ENCODE measurements at places on chromosomes 16 and 17.

GRCh38 chr16:78677181-78677731, 577.8 kb downstream of the WWOX start:
- no peak for DNase-seq

DNA sequence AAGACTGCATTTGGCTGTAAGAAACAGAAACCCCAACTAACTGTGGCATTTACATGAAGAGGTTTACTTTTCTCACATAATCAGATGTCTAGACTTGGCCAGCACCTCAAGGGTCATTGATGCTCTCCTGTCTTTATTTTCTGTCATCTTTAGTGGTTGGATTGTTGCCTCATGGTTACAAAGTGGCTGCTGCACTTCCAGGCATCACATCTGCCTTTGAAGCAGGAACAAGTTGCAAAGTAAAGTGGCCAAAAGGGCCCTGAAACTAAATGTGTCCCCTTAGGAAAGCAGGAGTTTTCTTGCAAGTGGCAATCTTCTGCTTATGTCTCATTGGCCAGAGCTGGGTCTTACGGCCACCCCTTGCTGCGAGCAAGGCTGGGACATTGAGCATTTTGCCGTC, 26.5 kb upstream of the STH start:
- no peak for DNase-seq

DNA sequence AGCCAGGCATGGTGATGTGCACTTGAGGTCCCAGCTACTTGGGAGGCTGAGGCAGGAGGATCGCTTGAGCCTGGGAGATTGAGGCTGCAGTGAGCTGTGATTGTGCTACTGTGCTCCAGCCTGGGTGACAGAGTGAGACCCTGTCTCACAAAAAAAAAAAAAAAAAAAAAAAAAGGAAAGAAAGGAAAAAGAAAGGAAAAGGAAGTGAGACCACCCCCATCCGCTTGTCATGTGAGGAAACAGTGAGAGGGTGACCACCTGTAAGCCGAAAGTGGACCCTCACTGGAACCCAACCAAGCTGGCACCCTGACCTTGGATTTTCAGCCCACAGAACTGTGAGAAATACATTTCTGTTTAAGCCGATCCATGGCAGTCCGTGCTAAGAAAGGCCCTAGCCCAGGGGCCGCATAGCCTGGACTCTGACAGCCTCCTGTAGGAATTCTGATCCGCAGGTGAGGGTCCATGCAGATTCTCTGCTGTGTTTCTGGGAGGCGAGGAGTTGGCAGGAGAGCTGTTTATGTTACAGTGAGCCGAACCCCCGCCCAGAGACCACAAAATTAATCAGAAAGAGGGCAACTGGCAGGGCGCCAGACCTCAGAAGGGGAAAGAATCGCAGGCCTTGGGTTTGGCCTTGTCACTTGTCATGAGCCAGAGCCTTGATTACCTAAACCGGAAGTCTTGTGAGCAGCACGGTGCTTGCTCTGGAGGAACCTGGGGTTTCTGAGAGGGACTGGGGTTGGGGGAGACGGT, 945 bp downstream of the SGSH start:
- peak; percentile 61 for DNase-seq

GRCh38 chr17:69950701-69951418, 124.2 kb upstream of the KCNJ16 start:
- no peak for DNase-seq

GRCh38 chr16:19294156-19294649, 8.7 kb downstream of the CLEC19A start:
- no peak for DNase-seq

- DNase-seq = no peak
These were observed 18.6 kb downstream of the PRCD start for GRCh38 chr17:76558198-76559095.

- DNase-seq = no peak
These were observed 61.4 kb upstream of the IRX3 start for GRCh38 chr16:54347961-54348360.

DNA sequence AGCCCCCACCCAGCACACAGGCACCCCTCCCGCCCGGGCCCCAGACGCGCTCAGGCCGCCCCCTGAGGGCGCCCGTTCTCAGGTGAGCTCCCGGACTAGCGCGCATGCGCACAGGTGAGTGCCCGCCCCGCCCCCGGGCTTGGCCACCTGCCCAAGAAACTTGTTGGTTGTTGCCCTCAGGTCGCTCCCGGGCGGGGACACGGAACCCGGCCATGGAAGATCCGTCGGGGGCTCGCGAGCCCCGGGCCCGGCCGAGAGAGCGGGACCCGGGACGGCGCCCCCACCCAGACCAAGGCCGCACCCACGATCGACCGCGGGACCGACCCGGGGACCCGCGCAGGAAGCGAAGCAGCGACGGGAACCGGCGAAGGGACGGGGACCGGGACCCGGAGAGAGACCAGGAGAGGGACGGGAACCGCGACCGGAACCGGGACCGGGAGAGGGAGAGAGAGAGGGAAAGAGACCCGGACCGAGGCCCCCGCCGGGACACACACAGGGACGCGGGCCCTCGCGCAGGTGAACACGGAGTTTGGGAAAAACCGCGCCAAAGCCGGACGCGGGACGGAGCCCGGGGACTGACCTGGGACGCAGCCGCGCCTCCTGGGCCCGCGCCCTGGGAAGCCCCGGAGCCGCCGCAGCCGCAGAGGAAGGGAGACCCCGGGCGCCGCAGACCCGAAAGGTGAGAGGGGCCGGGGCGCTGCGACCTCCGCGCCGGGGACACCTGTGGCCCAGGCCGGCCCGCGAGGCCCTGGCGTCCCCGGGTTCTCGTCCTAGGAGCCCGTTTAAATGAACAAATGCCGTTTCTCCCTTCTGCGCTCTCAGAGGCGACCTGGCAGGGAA, at the start of gene MARVELD3:
MARVELD3 (plus strand) TSS at position 167 of the 840 bp plus-strand sequence; CDS start at position 213, 46 bp downstream.
- DNase-seq = no peak

GRCh38 chr16:19843371-19843770, 41.3 kb downstream of the GPRC5B start:
- no peak for DNase-seq

GRCh38 chr16:56547949-56548567, 16.8 kb upstream of the MT4 start:
- DNase-seq = no peak

DNA sequence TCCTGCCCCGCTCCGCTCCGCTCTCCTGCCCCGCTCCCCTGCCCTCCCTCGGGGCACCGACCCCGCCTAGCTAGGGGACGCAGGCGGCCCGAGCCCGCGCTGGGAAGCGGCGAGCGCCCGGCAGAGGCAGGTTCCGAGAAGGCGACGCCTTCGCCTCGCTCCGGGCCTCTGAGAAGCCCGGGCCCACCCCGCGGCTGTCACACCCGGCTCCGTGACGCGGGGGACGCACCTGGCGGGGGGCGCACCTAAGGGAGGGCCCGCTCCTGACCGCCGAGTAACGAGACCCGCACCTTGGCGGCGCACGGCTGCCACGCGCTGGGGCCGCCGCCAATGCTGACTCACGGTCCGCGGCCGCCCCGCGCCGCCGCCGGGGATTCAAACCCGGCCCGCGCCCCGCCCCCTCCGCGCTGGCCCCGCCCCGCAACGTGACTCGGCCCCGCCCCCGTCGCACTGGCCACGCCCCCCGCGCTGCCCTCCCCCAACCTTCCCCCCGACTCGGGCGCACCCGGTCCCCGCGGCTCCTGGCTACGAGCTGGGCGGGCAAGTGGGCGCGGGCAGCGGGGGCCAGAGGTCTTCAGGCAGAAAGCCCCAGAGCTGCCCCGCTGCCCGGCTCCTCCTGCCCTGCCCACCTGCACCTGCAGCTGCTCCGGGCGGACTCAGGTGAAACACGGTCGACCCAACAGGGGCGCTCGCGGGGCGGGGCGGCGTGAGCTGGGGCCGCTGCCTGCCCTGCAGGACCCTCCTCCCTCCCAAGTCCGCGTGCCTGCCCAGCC, 27.8 kb downstream of the GNPTG start:
- DNase-seq = peak; percentile 27

DNA sequence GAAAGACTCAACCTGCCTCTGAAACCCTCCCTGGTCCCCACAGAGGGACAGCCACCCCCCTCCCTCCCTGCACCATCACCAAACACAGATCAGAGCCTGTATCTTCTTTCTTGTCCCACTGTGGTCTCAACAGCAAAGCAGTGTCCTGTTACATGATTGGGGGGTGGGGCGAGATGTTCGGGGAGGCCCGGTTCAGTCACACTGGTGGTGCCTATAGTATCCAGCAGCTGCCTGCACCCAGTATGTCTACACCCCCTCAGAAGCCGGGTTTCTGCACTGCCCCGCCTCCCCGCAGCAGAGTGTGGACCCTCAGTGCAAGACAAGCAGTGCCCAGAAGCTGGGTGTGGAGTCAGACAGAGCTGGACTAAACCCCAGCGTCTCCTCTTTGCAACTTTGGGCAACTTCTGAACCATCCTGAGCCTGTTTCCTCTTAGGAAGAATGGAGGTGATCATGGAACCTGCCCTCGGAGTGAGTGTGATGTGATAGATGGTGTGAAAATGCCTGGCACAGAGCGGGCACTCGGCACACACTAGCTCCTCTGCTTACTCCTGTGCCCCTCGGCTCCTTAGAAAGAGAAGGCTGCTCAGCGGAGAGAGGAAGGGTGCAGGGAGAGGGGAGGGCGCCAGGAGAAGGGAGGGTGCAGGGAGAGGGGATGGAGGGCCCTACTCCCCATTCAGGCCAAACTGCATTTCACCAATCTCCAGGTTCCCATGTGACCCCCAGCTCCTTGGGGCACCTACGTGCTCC, 84.0 kb upstream of the TNRC6C start:
- DNase-seq = no peak

GRCh38 chr16:67822511-67822910, 15.8 kb downstream of the TSNAXIP1 start:
- DNase-seq = no peak

DNA sequence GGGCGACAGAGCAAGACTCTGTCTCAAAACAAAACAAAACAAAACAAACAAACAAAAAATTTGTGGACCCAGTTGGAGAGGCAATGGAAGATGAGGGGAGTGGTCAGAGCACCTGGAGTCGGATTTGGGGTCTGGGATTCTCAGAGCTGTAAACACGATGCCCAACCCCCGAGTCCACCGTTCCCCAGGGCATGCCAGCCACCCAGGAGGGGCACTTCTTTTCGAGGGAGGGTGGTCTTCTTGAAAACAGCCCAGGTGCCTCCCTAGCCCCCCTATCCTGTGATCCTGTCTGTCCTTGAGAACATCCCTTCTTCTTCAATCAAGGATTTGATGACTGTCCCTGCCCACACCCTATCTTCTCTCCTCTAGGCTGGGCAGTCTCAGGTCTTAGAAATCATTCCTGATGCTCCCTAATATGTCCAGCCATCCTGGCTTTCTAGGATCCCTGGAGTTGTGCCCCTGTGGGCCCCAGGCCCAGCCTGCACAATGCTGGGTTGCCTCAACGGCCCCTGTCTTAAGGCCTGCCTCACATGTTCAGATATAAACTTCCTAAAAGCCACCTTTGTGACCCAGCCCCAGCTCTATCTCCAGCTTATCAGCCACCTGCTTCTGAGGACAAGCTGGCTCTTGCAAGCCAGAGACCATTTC, 3.1 kb upstream of the SLC13A2 start:
- no peak for DNase-seq

- no peak for DNase-seq
These were observed 119.9 kb upstream of the SMURF2 start for GRCh38 chr17:64781810-64782555.

GRCh38 chr16:50613281-50613963, 65.2 kb downstream of the NKD1 start:
- DNase-seq = no peak

DNA sequence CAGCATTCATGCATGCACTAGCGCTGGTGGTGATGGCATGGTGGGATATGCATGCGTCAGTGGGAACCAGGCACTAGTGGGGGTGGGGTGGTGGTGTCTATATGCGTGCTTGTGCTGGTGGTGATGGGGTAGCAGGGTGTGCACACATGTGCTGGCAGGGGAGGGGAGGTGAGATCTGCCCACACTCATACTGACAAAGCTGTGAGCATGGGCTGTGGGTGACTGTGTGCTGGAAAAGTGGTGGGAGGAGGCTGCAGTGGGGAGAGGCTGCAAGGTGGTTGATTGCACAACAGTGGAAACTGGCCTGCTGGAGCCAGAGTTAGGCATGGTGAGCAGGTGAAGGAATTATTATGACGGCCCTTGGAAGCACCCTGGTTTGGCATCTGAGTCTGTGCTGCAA, 31.3 kb upstream of the TEKT1 start:
- DNase-seq = no peak

DNA sequence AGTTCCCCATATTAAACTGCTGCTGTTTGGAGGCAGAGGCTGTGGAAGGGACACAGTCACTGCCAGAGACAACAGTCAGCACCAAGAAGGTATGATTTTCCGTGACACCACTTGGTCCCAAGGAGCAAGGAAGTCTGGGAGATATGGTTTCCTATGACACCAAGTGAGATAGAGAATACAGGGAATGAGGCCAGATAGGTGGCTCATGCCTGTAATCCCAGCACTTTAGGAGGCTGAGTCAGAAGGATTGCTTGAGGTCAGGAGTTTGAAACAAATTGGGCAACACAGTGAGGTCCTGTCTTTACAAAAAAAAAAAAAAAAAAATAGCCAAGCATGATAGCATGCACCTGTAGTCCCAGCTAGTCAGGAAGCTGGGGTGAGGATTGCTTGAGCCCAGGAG, 90.8 kb downstream of the ABCC12 start:
- DNase-seq = no peak

GRCh38 chr17:80724775-80725266, 180.2 kb downstream of the RPTOR start:
- no peak for DNase-seq

GRCh38 chr16:67922740-67923139, 8.9 kb downstream of the CTRL start:
- DNase-seq = no peak

DNA sequence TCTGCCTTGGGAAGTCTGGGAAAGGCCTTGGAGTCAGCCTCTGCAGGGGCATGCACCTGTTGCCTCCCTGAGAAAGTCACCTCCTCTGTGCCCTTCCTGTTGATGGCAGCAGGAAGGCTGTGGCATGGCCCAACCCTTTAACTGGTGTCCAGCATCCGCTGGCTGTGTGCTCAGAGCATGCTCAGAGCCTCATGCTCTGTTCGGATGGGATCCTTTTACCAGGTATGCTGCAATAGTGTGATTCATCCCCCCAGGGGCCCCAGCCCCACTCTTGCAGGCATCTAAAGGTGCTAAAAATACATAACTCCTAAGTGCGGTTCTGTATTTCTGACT, 24.9 kb downstream of the KLHL36 start:
- no peak for DNase-seq

- peak; percentile 70 for DNase-seq
These were observed 13.5 kb downstream of the SPHK1 start for GRCh38 chr17:76397687-76398522.

- peak; percentile 90 for DNase-seq
These were observed 6.9 kb upstream of the EFTUD2 start for GRCh38 chr17:44906010-44906646.

DNA sequence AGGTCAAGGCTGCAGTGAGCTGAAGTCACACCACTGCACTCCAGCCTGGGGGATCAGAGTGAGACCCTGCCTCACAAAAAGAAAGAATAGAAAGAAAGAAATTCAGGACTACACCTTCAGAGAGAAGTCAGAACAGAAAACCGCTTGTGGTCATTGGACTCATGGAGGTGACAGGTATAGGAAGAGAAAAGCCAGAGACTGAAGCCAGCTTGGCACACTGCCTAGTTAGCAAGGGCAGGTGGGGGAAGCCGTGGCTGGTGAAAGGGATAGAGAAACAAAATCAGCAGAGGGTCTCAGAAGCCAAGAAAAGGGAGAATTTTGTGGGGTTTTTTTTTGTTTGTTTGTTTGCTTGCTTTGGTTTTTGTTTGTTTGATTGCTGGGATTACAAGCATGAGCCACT, 32.9 kb upstream of the SKAP1 start:
- no peak for DNase-seq

GRCh38 chr16:73399486-73399885, 351.6 kb upstream of the ZFHX3 start:
- no peak for DNase-seq

GRCh38 chr16:31113121-31114120, 4.0 kb upstream of the KAT8 start:
- no peak for DNase-seq

GRCh38 chr17:44360826-44361225, 2.8 kb downstream of the FAM171A2 start:
- no peak for DNase-seq
